ENCODE measurements at places on chromosomes 13 and 19.

DNA sequence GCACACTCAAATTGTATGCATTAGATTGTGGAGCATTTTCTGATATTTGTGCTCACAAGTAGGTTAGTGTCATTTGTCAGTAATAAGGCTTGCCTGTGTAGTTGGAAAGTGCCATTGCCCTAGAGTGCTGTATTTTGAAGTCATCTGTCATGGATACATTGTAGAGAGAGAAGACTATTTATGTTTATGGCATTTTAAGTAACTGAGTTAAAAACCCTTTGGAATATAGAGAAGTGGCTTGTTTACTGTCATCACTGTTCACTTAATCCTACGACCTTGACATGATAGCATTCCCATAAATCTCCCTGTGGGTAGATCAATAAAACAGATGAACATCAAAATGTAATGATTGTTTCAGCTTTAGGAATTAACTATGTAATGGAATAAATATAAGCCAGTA, 110.6 kb downstream of the MAB21L1 start:
- no peak for DNase-seq

DNA sequence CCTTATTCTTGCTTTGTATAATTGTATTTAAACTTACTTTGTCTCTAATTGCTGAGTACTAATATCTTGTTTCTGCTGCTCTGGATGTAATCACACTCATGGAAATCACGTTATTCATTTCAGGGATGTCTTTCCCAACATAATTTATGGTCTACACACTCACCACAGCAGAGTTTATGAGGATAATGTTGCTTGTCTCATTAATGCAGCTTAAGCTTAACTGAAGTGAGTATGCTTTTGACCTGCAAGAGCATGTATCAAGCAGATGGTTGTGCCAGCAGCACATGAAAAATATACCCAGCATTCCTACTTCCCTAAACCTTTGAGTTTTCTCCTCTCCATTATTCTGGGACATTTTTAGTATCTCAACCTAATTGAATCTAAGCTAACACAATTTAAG, 1080.9 kb downstream of the SLITRK5 start:
- no peak for DNase-seq

- no peak for DNase-seq
Observed at GRCh38 chr13:78597602-78597932, 5.8 kb downstream of the POU4F1 start.

- no peak for DNase-seq
Observed at GRCh38 chr19:4058693-4059452, 7.8 kb downstream of the ZBTB7A start.

GRCh38 chr19:39139305-39139874, 13.8 kb downstream of the PAK4 start:
- no peak for DNase-seq

DNA sequence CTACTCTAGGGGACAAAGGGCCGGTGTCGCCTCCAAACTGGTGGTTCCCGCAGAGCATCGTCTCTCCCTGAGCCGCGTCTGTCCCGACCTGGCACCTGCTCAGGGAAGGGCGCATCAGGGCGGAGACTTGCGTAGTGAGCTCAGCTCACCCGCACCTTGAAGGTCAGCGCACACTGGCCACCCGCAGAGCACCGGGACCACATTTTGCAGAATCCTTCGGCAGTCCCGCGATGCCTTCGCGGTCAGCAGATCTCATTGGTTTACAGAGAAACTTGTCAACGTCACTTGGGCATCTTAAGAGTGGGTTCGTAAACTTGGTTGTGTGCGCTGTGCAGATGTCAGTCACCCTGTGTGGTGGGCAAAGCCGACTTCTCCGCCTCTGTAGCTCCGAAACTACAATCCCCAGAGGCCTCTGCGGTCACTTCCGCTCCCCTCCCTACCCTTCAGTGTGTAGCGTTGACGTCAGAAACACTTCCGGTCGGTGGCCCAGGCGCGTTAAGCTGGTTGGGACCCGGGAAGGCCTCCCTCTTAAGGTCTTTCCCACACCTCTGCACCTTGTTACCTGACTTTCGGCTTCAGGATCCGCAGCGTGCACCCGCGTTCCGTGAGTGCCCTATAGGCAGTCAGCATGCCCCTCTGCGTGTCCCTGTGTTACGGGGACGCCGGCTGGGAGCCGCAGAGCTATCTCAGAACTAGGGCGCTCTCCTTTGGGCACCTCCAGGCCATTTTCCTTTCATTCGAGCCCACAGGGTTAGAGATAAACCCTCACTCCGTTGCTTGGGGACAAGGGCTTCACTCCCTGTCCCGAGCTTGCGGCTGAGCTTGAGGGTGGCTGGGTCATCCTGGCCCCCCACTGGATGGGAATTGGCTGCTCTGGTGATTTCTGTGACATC, 36.5 kb upstream of the ZNF527 start:
- peak; percentile 88 for DNase-seq

GRCh38 chr13:71408416-71408815, 458.6 kb downstream of the DACH1 start:
- DNase-seq = no peak

- DNase-seq = no peak
Observed at GRCh38 chr19:24065865-24066604, 21.0 kb upstream of the ZNF254 start.

- no peak for DNase-seq
Observed at GRCh38 chr19:1649706-1650649, 2.4 kb downstream of the TCF3 start.

- no peak for DNase-seq
Observed at GRCh38 chr13:95698047-95698749, 21.3 kb downstream of the DNAJC3 start.

DNA sequence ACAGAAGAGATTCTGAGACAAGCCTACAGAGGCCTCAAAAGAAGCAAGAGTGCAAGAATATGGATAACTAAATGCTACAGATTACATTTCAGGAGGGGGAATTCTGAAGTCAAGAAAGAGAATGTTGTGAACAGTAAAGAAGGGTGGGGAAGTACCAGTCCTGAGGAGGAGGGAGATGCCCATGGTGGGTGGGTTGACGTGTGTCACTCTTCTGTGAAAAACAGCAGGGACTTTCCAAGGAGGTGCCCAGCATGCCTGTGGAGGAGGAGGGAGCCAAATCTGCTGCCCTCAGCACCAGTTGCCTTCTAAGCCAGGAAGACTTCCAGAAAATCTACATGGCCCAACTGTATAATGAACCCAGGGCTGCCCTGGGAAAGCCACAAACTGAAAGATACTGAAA, 87.7 kb downstream of the SGCG start:
- DNase-seq = no peak

DNA sequence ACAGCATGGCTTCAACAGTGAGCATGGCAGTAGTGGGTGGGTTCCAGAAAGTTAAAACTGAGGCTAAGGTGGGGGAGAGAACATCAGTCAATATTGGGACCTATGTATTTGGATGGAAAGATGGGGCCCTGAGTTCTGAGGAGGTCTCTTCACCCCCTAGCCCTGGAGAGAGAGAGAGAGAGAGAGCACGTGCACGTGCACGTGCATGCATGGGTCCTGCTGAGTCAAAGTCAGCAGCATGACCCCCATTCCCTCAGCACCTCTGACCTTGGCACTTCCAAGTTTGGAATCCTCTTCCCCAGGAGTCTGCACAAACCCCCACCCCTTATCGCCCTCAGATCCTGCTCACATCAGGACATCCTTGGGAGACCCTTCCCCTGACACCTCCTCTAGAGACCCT, 32.5 kb upstream of the CEACAM1 start:
- no peak for DNase-seq
